GF-D8 (cell line): ENCODE measurements at places on chromosomes 4 and X.

- peak; percentile 19 for DNase-seq
Observed at GRCh38 chr4:102871772-102872171, 3.0 kb downstream of the CISD2 start.

- no peak for DNase-seq
Observed at GRCh38 chr4:635851-636627, 10.7 kb downstream of the PDE6B start.

DNA sequence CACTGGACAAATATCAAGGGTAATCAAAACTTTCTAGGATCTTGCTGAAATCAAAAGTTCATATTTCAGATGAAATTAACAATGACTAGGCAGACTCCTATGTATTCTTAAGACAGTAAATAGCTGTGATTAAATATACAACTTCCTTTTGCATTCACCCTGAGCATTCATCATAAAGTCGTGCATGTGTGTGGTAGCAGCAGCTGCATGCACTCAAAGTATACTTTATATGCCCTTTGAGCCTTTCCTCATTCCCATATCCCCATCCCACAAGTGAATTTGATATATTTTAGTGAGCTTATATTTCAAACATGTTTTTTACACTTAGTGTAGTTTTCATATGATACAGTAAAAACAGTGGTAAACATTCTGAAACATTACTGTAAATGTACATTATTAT is 959.0 kb downstream of the C4orf33 start:
- DNase-seq = no peak

DNA sequence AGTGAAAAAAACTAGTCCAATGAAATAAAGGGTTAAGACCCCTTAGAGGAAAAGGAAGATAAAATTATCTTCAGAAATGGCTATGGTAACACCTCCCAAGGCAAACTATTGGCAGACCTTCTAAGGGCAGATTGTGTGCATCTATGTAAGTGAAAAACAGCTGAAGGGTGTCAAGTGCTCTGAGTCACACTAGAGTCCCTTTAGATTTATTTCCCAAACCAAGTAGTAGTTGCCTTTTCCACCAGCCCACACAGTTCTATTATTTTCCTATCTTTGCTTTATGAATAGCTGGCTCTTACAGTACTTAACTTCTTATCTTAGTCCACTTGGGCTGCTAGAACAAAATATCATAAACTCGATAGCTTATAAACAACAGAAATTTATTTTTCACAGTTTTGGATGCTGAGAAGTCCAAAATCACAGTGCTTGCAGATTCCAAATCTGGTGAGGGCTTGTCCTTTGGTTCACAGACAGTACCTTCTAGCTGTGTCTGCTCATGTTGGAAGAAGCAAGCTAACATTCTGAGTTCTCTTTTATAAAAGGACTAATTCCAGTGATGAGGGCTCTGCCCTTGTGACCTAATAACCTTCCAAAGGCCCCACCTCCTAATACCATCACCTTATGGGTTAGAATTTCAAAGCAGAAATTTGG is 143.6 kb downstream of the GRID2 start:
- no peak for DNase-seq

- DNase-seq = no peak
Observed at GRCh38 chrX:21745756-21746155, 12.2 kb downstream of the SMPX start.

DNA sequence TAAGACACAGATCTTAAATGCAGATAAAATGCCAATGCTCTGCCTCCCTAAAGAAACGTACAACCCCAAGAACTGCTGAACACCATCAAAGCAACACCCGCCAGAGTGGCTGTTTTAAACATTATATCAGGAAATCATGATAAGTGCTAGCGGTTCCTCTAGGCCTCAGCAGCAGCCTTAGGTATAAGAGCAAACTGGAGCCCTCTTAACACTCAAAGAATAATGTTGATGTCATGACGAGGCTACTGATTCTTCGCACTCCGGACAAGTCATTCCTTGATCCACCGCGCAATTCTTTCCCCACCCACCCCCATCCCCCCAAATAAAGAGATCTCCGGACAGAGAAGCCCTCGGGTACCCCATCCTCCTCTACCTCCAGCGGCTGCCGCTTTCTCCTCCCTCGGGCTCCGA is 507 bp downstream of the LIN54 start:
- DNase-seq = no peak

GRCh38 chr4:179307297-179308136 is 1865.3 kb upstream of the AGA start:
- DNase-seq = no peak

DNA sequence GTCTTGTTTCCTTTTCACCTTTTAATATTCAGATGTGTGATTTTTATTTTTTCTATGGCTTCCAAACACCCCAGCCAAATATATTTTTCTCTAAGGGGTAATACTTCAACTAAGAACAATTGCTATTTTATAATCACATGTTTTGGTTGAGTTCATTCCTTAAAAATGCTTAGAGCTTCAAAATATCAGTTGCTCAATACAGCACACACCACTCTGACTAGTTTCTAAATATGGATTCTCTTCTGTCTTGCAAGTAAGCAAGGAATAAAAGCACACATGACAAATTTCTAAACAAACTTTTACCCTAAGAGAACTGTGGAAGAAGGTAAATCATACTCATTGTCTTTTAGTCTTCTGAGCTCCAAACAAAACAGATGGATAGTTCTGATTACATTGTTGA is 27.2 kb downstream of the ANTXR2 start:
- DNase-seq = no peak
